ENCODE measurements at places on chromosomes 1 and 21.

GRCh38 chr1:15624133-15624714, 7.0 kb downstream of the DDI2 start:
- no peak for DNase-seq

GRCh38 chr1:30778154-30778978, 20.8 kb upstream of the LAPTM5 start:
- DNase-seq: no peak

- DNase-seq: no peak
Measured at GRCh38 chr1:87208080-87208479, 120.6 kb upstream of the LMO4 start.

DNA sequence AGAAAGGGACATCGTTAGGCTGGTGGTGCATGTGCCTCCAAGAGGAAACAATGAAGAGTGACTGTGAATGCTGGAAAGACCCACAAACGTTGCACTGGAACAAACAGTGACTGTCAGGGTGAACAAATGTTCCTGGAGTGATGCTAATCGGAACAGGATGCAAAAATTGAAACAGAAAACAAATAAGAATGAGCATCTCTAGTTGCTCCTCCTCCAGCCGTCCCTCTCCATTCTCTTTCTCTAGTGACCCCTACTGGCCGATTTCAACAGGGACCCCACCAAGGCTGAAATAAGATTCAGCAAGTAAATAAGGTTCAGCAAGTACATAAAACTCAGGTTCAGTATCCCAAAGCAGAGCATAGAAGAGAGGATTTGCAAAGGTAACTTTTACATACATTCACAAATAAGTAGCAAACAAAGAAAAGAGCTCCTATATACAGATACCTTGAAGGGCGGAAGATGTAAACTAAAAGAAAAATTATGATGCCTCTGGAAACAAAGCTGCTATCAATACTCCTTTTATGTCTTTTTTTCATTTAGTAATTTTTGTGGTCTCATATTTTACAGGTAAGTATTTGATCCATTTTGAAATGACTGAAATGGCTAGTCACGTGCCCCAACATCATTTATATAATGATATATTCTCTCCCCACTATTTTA, 836.1 kb upstream of the ADAMTS5 start:
- DNase-seq: peak; percentile 8

DNA sequence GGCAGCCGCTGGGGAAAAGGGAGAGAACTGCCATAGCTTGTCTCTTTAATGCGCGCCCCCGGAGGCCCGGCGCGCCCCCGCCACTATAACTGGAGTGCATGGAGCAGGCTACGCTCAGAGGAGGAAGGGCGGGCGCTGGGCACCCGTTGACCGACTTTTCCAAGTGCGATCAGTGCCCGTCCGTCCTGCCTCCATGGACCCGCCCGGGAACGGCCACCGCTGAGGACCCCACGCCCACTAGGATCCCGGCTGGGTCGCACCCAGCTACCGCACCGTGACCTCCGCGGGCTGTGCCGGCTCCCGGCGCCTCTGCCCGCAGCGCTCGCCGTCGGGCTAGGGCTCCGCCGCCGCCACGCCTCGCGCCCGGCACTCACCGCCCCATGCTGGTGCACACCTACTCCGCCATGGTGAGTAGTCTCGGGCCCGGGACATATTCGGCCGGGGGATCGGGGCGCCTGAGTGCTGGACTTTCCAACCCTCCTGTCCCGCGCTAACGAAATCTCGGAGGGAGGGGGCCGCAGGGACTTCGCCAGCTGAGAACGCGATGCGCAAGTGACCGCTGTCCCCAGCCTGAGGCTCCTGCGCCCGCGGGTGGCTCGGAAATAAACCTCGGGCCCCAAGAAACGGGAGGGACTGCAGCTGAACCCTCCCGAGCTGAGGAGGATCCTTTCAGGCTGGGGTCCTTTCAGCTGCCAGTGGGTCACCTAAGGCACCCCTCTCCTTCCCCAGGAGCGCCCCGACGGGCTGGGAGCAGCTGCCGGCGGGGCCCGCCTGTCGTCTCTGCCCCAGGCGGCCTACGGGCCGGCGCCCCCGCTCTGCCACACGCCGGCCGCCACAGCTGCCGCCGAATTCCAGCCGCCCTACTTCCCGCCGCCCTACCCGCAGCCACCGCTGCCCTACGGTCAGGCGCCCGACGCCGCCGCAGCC, at the start of gene TFAP2E:
TSS of gene TFAP2E (plus strand) at position 117 of the 927 bp plus-strand sequence. CDS start at position 381, 264 bp downstream.
- DNase-seq: peak; percentile 30

GRCh38 chr1:1207571-1207892, 1.1 kb upstream of the TNFRSF18 start:
- no peak for DNase-seq

GRCh38 chr1:46401964-46402626, 8.0 kb downstream of the FAAH start:
- DNase-seq: no peak

DNA sequence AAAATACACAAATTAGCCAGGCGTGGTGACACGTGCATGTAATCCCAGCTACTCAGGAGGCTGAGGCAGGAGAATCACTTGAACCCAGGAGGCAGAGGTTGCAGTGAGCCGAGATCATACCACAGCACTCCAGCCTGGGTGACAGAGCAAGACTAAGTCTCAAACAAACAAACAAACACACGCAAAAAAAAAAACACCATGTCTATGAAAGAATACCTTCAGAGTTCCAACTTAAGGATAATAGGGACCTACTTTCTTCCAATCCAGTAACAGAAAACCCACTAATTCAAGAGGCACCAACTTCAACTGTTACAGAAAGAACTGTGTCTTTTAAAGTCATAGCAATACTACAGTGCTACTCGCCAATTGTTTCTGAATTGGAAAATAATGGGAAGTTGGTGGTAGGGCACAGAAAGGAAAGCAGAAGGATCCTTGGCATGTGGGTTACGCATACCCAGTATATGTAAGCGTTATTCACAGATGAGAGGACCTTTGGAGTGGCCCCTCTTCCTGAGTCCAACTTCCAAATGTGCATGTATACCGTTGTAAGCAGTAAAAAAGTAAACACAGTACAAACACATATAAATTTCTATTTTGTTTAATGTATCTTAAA, 87.0 kb downstream of the ACBD6 start:
- DNase-seq: no peak

DNA sequence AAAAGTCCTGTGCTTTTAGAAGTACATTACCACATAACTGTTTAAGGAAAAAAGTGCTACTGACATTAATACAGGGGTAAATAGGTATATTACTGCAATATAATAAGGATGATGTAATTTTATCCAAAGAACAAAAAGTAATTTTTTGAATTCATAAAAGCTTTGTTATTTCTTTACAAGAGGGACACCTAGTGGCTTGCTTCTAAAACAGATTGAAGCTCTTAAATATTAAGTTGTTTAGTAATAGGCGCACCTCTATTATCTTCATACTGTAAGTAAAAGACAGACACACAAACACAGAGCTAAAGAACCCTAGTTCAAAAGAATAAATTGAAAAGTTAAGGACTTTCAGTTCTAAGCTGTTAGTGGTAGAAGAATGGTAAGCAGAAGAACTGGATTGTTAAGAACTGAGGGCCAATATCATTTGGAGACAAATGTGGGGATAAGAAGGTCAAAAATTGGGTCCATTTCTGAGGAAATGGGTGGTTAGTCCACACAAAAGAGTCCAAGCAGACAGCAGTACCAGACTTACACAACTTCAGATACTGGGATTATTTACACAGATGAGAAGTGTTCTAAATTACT, 15.4 kb downstream of the ZNHIT6 start:
- no peak for DNase-seq

- no peak for DNase-seq
Measured at GRCh38 chr1:199590708-199591107, 436.8 kb upstream of the NR5A2 start.

- DNase-seq: no peak
Measured at GRCh38 chr1:147486876-147487656, 54.2 kb upstream of the BCL9 start.

Measured in C1 segment of cervical spinal cord (tissue), 14 donors.